ENCODE measurements at places on chromosomes 16 and 17.
A peak's percentile ranks its signal among the peaks of the same experiment; 100 is the strongest.

- peak; percentile 38 for DNase-seq
These were observed 424 bp downstream of the HOXB2 start for GRCh38 chr17:48544349-48545021.

GRCh38 chr17:9006175-9006767 lies 15.0 kb upstream of the NTN1 start:
- no peak for DNase-seq

DNA sequence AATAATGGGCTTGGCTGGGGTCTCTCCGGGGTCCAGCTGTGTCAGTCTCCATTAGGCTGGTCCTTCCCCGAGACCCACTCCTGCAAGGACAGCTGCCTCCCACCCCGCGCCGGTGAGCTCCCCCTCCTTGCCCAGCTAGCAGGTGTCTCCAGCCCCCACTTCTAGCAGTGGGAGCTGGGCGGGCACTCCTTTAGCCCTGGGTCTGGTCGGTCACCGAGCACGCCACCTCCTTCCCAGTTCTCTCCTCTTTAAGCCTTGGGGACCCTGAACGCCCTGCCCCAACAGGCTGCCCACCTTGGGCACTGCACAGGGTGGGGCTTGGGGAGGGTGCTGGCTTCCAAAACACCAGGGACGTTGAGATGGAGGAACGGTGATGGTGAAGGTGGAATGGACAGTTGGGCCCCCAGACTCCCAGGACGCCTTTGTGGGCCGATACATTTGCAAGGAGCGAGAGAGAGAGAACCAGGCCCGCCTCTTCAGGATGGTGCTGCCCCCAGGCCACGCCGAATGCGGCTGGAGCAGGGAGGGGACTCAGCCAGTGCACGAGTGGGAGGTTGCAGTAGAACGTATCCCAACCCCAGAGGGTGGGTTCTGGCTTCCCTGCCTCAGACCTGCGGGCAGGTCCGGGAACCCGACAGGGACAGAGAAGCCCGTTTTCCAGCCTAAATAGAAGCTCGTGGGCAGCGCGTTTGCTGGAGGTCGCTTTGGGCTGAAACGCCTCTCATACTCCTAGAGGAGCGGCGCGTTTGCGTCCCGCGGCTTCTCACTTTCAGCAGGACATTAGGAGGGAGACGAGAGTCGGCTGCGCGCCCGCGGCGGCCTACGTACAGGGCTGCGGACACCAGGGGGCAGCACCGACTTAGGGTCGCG lies 10.7 kb downstream of the TBX2 start:
- peak; percentile 77 for DNase-seq

GRCh38 chr17:29617481-29618271 lies 5.0 kb downstream of the CORO6 start:
- peak; percentile 90 for DNase-seq

DNA sequence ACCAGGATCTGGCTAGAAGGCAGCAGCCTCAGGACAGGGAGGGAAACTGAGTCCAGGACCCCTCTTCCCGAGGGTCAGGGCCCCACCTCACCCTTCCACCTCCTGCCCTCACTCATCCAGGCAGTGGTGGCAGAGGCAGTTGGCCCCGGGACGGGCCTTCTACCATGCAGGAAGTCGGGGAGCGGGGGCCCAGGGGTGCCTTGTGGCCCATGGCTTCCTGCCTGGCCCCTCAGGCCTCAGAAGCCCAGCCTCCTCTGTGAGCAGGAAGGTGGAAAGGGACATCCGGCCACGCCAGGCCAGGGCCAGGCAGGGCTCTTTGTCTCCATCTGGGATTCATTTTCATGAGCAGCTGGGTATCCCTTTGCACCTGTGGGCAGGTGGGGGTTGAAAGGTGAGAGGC lies 58.5 kb downstream of the BAHCC1 start:
- no peak for DNase-seq

GRCh38 chr17:64335486-64335885 lies 55.2 kb downstream of the PECAM1 start:
- no peak for DNase-seq

- peak; percentile 38 for DNase-seq
These were observed 440 bp downstream of the NPRL3 start for GRCh38 chr16:138049-138417.

DNA sequence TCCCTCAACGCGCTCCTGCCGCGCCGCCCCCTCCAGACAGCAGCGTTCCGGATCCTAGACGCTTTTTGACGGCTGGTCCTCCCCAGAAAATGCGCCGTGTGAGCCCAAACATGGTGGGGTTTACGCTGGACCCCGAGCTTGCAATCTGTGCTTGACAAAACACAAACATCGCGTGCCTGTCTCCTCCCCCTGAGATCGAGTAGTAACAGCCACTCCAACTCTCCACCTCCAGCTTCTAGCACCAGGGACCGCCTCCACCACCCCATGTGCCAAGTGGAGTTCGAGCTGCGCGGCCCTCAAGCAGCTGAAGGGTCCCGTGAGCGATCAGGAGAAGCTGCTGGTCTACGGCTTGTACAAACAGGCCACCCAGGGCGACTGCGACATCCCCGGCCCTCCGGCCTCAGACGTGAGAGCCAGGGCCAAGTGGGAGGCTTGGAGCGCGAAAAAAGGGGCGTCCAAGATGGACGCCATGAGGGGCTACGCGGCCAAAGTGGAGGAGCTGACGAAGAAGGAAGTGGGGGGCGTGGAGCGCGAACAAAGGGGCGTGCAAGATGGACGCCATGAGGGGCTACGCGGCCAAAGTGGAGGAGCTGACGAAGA lies 656 bp upstream of the GEMIN4 start:
- no peak for DNase-seq

DNA sequence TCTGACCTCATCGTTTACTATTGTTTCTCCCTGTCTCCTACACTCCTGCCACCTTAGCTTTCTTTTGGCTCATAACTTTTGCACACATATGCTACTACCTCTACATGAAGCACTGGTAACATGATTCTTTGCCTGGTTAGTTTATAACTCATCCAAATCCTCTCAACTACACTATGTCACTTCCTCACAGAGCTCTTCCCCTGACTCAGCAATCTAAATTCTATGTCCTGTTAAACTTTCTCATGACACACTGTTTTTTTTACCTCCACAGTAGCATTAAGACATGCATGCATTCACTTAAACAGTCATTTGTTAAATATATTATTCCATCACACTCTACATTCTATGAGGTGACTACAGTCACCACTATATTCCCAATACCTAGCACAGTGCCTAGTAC lies 19.7 kb downstream of the APPBP2 start:
- DNase-seq: no peak

- no peak for DNase-seq
These were observed 722 bp downstream of the RASL10B start for GRCh38 chr17:35731917-35732805.

- DNase-seq: no peak
These were observed 1.0 kb downstream of the IL27 start for GRCh38 chr16:28505489-28506137.

- no peak for DNase-seq
These were observed 80.9 kb upstream of the MED9 start for GRCh38 chr17:17395885-17396284.

DNA sequence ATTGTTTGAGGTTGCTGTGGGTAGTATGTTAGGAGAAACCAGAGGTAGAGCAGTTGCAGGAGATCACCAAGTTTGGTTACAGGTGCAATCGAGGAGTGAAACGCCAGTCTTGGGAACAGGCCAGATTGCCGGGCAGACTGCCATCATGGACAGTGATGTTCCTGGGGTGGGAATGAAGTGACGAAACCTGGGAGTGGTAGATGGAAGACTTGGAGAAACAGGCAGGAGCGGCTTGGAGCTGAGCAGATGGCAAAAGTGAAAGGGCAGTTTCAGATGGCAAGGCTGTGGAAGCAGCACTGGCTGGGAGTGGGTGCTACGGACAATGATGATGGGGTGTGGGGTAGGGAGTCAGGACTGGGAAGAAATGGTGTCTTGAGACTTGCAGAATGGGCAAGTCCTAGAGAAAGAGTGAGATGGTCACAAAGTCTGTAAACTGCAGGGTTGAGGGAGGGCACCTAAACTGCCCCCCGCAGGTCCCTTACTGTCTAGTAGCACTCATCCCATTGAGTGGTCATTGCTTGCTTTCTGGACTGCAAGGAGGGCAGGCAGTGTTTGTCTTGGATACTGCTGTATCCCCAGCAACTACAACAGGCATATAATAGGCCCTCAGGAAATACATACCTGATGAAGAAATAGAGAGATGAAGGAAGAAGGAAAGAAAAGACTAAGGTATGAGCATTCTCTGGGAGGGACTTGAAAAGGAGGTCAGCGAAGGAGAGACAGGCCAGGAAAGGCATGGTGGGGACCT lies 29.5 kb upstream of the ULK2 start:
- DNase-seq: no peak

GRCh38 chr16:57672416-57672815 lies 4.3 kb downstream of the ADGRG3 start:
- no peak for DNase-seq
